Activated CD8-positive, alpha-beta T cell treated with anti-CD3 and anti-CD28 coated beads, Interleukin-2, amount 10 ng/mL, durations not matched to agents 7 days and 5 days (primary cell): ENCODE measurements at places on chromosomes 6 and 20. TPM values are rescaled to one million over a fixed set of nuclear protein-coding genes. Genes with fewer than 3 reads are reported as not detected.

DNA sequence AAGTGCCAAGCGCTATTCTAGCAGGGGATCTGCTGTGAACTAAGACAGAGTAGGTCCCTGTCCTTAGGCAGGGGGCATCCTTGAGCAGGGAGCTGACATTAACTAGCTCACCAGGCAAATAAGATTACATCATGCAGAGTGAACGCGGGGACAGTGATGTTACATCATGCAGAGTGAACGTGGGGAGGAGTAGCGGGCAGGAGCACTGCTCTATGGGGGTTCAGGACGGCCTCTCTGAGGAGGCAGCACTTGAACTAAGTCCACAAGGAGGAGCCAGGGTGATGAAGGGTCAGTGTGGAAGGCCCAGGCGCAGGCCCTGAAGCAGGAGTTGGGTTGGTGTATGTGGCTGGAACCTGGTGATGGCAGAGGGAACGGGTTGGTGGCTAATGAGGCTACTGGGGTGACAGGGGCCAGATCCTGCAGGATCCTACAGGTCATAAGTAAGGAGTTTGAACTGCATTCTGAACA is 38.7 kb downstream of the KAT14 start:
- DNase-seq = no peak
- no peaks in the 10 kb centered on the region for H3K27me3 ChIP-seq

GRCh38 chr6:135902756-135903331 is 51.3 kb downstream of the PDE7B start:
- no peak overlapping the region for H3K4me3 ChIP-seq
- no peak for DNase-seq
- no peak overlapping the region for H3K27ac ChIP-seq
- peaks cover 14% of the 10 kb centered on the region for H3K4me1 ChIP-seq
- no peaks in the 10 kb centered on the region for H3K27me3 ChIP-seq

The SEL1L2 gene
- total RNA-seq = not detected

DNA sequence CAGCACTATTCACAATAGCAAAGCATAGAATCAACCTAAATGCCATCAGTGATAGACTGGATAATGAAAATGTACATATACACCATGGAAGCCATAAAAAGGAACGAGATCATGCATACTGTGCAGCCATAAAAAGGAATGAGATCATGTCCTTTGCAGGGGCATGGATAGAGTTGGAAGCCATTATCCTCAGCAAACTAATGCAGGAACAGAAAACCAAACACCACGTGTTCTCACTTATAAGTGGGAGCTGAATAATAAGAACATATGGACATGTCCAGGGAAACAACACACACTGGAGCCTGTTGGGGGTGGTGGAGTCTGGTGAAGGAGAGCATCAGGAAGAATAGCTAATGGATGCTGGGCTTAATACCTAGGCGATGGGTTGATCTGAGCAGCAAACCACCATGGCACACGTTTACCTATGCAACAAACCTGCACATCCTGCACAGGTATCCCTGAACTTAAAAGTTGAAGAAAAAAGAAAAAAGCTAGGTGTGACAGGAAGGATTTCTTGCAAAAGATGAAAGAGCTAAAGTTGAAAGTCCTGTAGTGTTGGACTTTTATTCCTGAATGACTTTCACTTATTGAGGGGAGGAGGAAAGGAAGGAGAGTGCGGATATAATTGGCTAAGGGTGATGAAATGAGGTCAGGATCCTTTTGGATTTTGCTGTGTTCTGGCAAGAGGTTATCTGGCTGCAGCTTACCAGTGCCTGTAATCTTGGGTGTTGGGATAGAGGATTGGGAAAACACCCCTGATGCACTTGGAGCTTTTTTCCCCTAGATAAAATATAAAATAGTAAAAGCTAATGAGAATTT is 8.5 kb downstream of the TRMT11 start:
- no peak for DNase-seq
- no peak overlapping the region for H3K27ac ChIP-seq
- peaks cover 20% of the 10 kb centered on the region for H3K36me3 ChIP-seq

DNA sequence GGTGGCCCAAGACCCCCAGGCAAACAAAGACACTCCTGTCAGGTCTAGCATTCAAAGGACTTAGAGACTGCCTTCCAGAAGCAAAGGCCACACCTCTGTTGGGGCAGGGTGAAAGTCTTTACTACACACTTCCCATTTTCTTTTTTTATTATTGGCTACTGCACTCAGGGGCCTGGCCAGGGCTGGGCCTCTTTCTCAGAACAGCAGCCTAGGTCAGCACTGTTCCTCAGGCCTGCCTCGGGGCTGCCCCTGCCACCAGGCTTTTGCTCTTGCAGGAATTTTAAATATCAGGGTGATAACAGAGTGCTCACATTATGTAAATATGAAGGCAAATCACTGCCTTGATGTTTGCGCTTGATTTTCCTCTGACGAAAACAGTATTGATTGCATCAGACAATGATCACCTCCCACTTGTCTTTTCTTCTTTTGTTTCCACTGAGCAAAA is 18.5 kb downstream of the GSTA4 start:
- no peak overlapping the region for H3K4me3 ChIP-seq
- H3K36me3 ChIP-seq = peaks cover 4% of the 10 kb centered on the region
- H3K4me1 ChIP-seq = peaks cover 13% of the 10 kb centered on the region
- DNase-seq = no peak

GRCh38 chr20:40535816-40536215 is 153.2 kb downstream of the MAFB start:
- no peaks in the 10 kb centered on the region for H3K36me3 ChIP-seq
- H3K4me1 ChIP-seq = no peaks in the 10 kb centered on the region
- no peak overlapping the region for H3K27ac ChIP-seq
- H3K4me3 ChIP-seq = no peak overlapping the region
- no peak for DNase-seq
- H3K27me3 ChIP-seq = no peaks in the 10 kb centered on the region

GRCh38 chr6:5072440-5072839 is 12.7 kb upstream of the PPP1R3G start:
- no peak overlapping the region for H3K27ac ChIP-seq
- H3K27me3 ChIP-seq = peaks cover 4% of the 10 kb centered on the region
- H3K4me3 ChIP-seq = no peak overlapping the region
- DNase-seq = no peak
- H3K4me1 ChIP-seq = peaks cover 1% of the 10 kb centered on the region

GRCh38 chr6:7819431-7820015 is 91.1 kb downstream of the TXNDC5 start:
- no peak overlapping the region for H3K4me3 ChIP-seq
- H3K4me1 ChIP-seq = no peaks in the 10 kb centered on the region
- peaks cover 7% of the 10 kb centered on the region for H3K27me3 ChIP-seq
- no peaks in the 10 kb centered on the region for H3K36me3 ChIP-seq

DNA sequence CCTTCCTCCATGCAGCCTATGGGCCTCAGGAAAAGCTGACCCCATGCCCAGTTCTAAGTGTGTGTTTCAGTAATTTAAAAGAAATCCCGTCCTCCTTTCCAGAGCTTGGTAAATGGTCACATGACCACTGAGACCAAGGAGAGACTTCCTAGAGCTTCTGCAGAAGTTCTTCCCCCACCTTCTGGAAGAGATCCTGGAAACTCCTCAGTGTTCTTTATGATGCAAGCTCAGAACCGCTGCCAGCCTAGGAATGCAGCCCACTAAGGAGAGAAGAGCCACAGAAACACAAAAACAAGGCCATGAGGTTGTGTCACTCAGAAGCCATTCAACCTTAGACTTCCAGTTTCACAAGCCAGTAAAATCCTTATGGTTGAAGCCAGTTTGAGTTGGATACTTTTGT is 348.4 kb downstream of the TPBG start:
- H3K4me1 ChIP-seq = no peaks in the 10 kb centered on the region
- no peaks in the 10 kb centered on the region for H3K27me3 ChIP-seq
- H3K27ac ChIP-seq = no peak overlapping the region

The KPNA5 gene
- total RNA-seq = 9.8 TPM

DNA sequence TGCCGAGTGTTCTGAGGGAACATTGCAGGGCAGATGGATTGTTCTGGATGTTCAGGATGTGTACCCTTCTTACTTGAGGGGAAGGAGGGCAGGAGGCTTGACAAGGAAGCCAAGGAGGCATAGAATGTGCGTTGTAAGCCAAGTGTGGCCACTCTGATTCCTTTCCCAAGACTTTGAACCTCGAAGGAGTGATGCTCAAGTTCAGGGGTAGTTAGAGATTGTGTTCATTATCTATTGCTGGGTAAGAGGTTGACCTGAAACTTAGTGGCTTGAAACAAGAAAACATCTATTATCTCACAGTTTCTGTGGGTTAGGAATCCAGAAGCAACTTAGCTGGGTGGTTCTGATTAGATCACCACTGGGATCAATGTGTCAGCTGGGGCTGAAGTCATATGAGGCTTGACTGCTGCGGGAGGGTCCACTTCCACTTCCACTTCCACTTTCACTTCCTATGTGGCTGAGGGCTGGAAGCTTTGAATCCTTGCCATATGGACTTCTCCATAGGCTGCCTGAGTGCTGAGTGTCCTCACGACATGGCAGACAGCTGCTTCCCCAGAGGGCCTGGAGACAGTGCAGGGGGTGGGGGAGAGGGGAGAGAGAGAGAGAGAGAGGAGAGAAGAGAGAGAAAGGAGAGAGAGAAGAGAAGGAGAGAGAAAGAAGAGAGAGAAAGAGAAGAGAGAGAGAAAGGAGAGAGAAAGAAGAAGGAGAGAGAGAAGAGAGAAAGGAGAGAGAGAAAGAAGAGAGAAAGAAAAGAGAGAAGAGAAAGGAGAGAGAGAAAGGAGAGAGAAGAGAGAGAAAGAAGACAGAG is 6.9 kb upstream of the CD40 start:
- H3K4me3 ChIP-seq = no peak overlapping the region
- peaks cover 49% of the 10 kb centered on the region for H3K27me3 ChIP-seq
- peak; percentile 34 for DNase-seq
- peaks cover 9% of the 10 kb centered on the region for H3K4me1 ChIP-seq
- no peak overlapping the region for H3K27ac ChIP-seq
- no peaks in the 10 kb centered on the region for H3K36me3 ChIP-seq

The ACTL10 gene
- total RNA-seq = 3.2 TPM

GRCh38 chr20:24779131-24779530 is 169.9 kb upstream of the CST7 start:
- H3K4me3 ChIP-seq = no peak overlapping the region
- no peaks in the 10 kb centered on the region for H3K36me3 ChIP-seq
- H3K27me3 ChIP-seq = peaks cover 34% of the 10 kb centered on the region
- peaks cover 15% of the 10 kb centered on the region for H3K4me1 ChIP-seq

The TTBK1 gene
- total RNA-seq = not detected

- DNase-seq = no peak
- H3K27me3 ChIP-seq = peaks cover 5% of the 10 kb centered on the region
Measured at GRCh38 chr6:1091900-1092299, 220.0 kb upstream of the FOXQ1 start.

- DNase-seq = no peak
- peaks cover 56% of the 10 kb centered on the region for H3K36me3 ChIP-seq
- H3K4me1 ChIP-seq = peaks cover 29% of the 10 kb centered on the region
- no peaks in the 10 kb centered on the region for H3K27me3 ChIP-seq
Measured at GRCh38 chr6:144408161-144408560, 123.0 kb downstream of the UTRN start.

The ADGRB3 gene
- not detected for total RNA-seq

DNA sequence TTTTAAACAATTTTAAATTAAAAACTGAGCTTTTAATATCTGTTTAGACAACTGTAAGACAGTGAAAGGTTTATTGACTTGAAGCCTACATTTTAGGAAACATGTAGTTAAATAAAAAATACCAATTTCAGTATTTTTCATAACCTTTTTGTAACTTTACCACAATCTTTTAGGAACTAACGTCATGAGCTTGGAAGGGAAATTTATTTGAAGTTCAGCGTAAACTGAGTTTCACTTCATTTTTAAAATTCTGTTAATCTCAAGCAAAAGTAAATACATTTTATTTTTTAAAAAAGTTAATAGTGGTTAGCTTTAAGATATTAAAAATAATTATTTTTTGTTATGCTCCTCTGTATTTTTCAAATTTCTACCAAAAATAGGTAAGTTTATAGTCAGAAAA is 5.5 kb downstream of the CST7 start:
- peak overlapping the region; percentile 89 for H3K27ac ChIP-seq
- peaks cover 43% of the 10 kb centered on the region for H3K36me3 ChIP-seq
- DNase-seq = no peak
- no peaks in the 10 kb centered on the region for H3K27me3 ChIP-seq
- H3K4me3 ChIP-seq = peak overlapping the region; percentile 45

DNA sequence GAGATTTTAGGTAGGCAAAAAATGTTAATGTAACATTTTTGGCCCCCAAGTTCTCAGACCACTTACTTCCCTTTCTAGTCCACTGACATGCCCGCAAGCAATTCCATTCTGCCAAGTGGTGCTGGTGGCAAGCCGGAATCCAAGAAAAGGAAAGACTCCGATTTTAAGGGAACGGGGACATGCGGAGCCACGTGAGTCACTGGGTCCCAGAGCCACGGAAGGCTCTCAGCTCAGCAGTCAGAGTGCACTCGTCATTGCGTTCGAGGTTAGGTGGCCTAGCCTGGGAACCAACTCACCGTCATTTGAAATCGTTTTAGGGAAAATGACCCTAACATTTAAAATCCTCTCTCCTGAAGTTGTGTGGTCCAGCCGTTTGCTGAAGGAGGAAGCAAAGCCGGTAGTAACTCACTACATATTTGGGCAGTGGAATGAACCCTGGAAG is 711 bp upstream of the SIRT5 start:
- H3K4me1 ChIP-seq = peaks cover 20% of the 10 kb centered on the region
- H3K27ac ChIP-seq = peak overlapping the region; percentile 98
- no peak for DNase-seq
- peaks cover 6% of the 10 kb centered on the region for H3K27me3 ChIP-seq
- H3K4me3 ChIP-seq = peak overlapping the region; percentile 93
- H3K36me3 ChIP-seq = peaks cover 8% of the 10 kb centered on the region

GRCh38 chr20:45892049-45892825 is 1.1 kb downstream of the CTSA start:
- no peaks in the 10 kb centered on the region for H3K27me3 ChIP-seq
- peaks cover 2% of the 10 kb centered on the region for H3K36me3 ChIP-seq
- H3K4me3 ChIP-seq = peak overlapping the region; percentile 87
- H3K4me1 ChIP-seq = peaks cover 41% of the 10 kb centered on the region
- peak overlapping the region; percentile 82 for H3K27ac ChIP-seq
- DNase-seq = no peak

- H3K4me1 ChIP-seq = no peaks in the 10 kb centered on the region
- no peaks in the 10 kb centered on the region for H3K27me3 ChIP-seq
- no peak overlapping the region for H3K4me3 ChIP-seq
- DNase-seq = no peak
- H3K27ac ChIP-seq = no peak overlapping the region
Measured at GRCh38 chr6:147904416-147904815, 395.9 kb downstream of the SAMD5 start.

The TFAP2B gene
- not detected for total RNA-seq

DNA sequence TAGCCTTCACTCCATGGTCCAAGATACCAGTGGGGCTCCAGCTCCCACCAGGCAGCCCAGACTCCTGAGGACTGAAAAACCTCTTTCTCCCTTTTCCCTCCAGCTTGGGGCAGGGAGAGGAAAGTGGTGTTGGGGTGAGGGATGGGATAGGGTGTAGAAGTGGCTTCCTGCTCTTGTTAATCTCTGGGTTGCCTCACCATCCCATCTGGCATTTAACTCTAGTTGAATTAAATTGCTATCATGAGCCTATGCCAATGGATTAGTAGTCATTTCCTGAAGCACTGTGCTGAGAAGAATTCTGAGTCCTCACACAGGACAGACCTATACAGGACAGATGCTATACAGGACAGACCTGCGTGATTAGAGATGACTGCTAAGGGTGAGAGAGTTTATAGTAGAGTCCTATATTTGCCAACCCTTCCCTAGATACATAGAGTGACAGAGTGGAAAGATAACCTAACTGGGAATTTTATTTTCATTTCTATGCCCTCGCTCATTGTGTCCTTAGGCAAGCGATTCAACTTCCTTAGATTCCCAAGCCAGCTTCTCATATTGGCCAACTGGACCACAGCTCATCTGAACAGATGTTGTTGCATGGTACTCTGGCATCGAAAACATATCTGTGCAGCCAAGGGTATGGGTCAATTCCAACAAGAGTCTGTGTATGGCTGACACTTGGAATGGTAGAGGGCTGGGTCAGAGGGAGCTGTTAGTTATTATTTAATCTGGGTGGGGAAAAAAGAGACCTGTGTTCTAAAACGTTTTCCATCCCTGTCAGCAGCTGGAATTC is 42.8 kb downstream of the MCHR2 start:
- no peaks in the 10 kb centered on the region for H3K36me3 ChIP-seq
- H3K4me3 ChIP-seq = no peak overlapping the region
- DNase-seq = no peak
- H3K4me1 ChIP-seq = no peaks in the 10 kb centered on the region
